ENCODE measurements at places on chromosomes 5 and 9.

GRCh38 chr5:154865466-154866184 lies 7.2 kb downstream of the CNOT8 start:
- no peak for DNase-seq

GRCh38 chr9:135479469-135480052 lies at the start of gene PPP1R26:
Gene PPP1R26 (plus strand): TSS chr9:135479782. CDS start chr9:135484511, 4,729 bp downstream.
- DNase-seq: no peak

GRCh38 chr5:45385321-45386058 lies 310.7 kb downstream of the HCN1 start:
- DNase-seq: peak; percentile 88

- DNase-seq: no peak
Observed at GRCh38 chr5:87924436-87924835, 344.2 kb downstream of the TMEM161B start.

GRCh38 chr5:75367401-75367800 lies 30.4 kb downstream of the HMGCR start:
- no peak for DNase-seq

DNA sequence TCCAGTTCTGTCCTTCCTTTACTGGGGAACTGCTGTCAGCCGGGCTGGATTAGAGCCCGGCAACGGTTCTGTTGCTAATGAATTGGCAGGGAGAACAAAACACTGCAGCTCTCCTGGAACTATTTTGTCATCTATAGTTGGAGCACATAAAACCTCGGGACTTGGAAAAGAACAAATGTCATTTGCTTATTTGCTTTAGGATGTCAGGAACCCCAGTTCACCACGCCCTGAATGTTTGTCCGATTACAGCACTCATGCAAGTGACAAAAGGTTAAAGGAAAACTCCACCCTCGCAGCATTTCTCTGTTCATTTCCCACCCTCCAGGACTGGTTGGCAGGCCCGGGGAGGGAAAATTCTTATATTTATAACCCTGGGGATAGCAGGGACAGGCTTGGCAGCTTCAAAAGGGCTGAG lies 66.4 kb upstream of the PLPP1 start:
- peak; percentile 56 for DNase-seq

DNA sequence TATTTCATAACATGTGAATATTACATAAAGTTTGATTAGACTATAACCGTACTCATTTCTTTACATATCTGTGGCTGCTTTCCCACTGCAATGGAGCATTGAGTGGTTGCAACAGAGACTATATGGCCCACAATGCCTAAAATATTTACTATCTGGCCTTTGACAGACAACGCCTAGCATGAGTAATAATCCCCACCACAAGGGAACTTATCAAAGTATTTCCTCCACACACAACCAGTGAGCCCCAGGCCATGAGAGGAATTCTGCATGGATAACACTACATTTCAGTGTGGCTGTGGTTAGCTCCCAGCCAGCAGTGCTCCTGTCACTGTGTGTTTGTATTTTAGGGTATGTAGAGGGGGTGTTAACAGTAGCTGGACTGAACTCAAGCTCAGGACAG lies 54.8 kb downstream of the FAM81B start:
- peak; percentile 52 for DNase-seq

- DNase-seq: no peak
Observed at GRCh38 chr5:132386644-132387286, 17.3 kb downstream of the SLC22A5 start.

- peak; percentile 12 for DNase-seq
Observed at GRCh38 chr9:131773911-131774379, 34.1 kb upstream of the RAPGEF1 start.

DNA sequence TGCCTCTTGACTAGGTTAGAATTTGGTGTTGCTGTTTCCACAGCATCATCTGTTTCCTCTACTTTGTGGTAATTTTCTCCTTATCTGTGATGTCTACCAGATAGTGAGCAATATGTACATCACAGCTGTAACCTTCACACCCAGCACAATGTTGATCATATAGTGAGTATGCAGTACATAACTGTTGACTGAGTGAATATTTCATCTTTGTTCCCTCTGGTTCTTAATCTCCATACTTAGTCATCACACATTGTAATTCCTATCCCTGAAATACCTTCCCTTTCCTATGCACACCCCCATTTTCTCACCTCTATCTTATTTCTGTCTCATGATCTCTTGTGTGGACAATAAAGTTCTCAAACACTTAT lies 115.9 kb downstream of the KIF4B start:
- DNase-seq: no peak

DNA sequence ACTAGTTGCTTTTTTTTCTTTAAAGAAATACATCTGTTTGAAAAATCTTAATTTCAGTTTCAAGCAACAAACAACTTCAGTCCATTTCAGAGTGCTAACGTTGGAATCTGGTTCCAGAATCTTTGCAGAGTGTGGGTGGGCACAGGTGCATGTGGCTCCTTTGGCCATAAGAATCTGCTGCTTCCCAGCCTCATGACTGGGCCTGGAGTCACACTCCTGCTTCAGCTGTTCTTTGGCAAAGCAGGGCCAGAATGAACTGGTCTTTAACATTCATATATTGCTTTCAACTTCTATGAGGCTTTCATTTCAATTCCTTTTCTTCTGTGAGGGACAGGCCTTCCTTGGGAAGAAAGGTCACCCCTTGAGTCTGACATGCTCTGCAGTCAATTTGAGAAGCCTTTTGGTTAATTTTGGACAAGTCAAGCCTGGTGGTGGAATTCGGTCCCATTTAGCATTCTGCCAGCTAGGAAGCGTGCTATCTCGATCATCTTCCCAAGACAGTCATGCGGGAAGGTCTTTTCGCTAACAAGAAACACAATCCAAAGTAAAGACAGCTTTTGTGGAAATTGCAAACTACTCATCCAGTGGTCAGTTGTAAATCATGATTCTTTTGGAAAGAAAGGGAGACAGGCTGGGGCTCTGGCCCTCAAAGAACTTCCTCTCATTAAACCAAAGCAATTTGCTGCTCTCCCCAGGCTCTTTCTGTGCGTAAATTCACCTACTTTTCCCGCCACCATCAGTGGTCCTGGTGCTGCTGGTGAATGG lies 55.2 kb downstream of the SLC1A3 start:
- no peak for DNase-seq

DNA sequence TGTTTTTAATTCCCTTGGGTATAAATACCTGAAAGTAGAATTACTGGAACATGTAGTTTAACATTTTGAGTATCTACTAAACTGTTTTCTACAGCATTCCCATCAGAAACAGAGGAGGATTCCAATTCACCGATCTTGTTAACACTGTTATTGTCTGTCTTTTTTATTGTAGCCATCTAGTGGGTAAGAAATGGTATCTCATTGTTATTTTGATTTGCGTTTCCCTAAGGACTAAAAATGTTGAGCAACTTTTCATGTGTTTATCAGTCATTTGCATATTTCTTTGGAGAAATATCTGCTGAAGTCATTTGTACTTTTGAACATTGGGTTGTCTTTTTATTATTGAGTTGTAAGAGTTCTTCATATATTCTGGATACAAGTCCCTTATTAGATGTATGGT lies 135.2 kb upstream of the NFIL3 start:
- no peak for DNase-seq

All from HS-27A (cell line).